Peyer's patch (tissue), 4 donors: ENCODE measurements at places on chromosomes 3 and 15.

DNA sequence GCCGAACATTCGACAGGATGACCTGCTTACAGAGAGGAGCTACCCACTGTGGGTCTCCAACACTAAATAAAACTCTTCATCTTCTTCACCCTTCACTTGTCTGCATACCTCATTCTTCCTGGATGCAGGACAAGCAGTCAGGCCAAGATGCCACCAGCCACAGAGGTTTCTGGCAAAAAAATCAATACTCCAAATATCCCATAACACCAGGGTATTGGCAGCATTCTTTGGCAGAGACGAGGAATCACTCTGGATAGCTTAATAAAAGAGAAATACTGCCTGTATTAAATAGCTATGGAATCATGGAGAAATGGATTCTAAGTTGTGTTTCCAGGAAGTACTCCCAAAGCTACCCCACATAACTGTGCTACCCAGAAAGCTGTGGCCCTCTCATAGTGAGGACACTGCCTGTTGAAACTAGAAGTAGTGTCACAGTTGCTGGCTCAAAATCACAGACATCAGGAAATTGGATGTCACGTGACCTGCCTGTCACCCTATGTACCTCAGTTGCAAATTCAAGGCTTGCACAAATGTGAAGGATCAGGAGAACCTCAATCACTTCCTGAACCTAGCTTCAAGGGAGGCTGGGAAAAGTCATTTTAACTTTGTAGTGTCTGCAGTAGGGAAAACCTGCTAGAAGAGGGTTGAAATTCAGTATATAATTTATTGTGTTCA lies 11.0 kb upstream of the LRRC31 start:
- no peak for DNase-seq

DNA sequence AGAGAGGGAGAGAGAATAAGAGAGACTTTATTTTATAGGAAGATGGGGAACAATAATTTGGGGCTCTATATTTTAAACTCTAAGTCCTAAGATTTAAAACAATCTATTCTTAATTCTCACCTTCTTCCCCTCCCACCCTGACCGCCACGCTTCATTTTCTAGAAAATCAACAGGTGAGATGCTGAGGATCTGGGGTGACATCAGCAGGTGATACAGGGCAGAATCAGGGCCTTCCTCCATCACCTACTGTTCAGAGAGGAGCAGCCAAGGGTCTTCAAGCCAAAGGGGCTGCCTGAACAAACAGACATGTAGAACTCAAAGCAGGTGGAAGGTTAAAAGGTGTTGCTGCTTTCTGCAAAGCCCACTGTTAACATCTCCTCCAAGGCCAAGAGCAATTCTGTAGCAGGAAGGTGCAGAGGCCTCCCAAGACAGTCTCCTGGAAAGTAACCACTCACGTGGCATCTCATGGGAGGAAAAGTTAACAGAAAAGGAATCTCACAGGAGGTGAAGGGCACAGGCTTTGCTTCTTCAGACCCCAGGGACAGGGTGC lies 183.6 kb upstream of the TLE3 start:
- DNase-seq = no peak

GRCh38 chr3:52527732-52528585 lies 5.7 kb downstream of the NT5DC2 start:
- peak; percentile 38 for DNase-seq

- no peak for DNase-seq
Observed at GRCh38 chr3:42578054-42578453, 3.7 kb downstream of the SEC22C start.

GRCh38 chr3:149479621-149480325 lies 5.3 kb downstream of the TM4SF4 start:
- DNase-seq = no peak

DNA sequence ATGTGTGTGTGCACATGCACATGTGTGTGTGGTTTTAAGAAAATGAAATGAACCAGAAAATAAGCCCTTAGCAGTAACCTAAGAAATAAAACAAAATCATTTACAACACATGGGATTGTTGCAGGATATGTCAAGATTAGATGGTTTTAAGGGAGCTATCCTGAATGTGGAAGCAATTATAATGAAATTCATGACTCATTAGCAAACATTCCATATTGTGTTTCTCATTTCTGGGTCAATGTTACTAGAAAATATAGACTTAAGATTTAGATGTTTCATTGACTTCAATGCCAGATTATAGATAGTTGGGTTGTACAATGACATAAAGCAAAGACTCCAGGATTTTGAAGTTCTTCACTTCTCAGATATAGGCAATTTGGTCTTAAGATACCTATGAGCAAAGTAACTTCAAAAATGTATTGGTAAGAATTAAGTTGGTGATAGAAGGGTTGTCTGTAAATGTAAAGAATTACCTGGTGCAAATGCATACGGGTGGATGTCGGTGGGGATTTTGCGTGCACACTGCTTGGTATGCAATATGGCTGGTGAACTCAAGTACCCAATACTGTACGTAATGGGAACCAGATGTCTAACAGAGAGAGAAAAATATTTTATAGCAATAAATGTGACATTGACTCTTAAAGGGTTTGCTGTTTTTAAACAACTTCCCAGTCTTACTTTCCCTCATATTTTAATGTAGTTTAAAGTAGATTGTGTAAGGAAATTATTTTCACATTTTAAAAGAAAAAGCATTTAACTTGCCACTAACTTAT lies 53.9 kb upstream of the NR2F2 start:
- no peak for DNase-seq

DNA sequence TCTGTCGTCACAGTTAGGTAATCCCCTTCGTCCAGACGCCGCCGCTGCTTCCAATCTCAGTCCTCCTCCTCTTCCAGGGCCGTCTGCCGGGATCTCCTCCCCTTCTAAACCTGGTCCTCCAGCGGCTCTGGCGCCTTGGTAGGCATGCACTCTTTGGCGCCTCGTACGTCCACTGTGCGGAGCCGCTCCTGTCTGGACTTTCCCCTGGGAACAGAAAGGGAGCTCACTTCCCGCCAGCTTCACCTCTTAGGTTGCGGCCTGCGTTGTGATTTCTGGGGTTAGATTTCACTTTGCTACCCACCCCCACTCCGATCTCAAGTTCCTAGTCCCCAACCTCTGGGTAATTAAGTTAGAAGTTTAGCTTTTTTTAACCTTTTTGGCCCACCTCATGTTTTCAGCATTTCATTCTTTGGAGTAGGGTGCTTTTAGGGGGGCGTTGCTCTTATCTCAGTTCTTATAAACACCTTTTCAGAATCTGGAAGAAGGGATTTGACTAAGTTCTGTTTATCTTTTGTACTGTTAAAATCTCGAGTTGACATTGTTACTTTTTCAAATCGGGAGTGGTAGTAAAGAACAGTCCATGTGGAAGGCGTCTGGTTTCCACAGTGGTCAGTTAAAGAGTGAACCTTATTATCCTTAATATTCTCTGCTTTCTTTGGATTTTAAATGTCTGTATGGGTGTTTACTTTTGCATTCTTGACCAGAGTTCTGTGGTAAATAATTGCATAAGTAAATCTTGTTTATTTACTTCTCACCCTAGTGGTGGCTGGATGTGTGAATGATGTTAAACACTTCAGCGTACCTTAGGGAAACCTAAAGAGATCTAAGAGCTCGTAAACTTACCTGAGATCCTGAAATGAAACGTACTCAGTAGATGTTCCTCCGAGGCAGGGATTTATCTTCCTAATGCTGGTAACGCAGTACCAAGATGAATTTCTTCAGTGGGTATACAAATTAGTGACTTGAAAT lies 611 bp downstream of the CTDSPL2 start:
- DNase-seq = no peak

DNA sequence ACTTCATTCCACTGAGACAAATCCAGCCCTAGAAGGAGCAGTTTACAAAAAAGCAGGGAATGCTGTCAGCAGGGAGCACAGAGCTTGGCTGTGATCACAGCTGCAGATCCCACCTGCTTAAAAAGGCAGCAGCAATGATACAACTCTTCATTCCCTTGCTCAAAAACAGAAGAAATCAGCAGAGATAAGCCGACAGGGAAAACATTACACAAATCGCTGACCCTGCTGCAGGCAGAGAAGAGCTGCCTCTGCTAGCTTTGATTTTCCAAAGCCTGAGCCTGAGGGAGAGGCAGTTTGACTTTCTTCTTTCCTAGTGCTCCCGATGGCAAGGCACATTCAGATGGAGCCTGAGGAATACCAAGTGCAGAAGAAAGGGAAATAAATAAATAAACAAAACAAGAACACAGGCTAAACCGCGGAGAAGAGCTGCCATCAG lies 80.2 kb downstream of the SHQ1 start:
- DNase-seq = no peak

GRCh38 chr15:71648095-71648494 lies 162.3 kb upstream of the NR2E3 start:
- no peak for DNase-seq

GRCh38 chr3:150635076-150635475 lies 32.0 kb downstream of the SELENOT start:
- no peak for DNase-seq

DNA sequence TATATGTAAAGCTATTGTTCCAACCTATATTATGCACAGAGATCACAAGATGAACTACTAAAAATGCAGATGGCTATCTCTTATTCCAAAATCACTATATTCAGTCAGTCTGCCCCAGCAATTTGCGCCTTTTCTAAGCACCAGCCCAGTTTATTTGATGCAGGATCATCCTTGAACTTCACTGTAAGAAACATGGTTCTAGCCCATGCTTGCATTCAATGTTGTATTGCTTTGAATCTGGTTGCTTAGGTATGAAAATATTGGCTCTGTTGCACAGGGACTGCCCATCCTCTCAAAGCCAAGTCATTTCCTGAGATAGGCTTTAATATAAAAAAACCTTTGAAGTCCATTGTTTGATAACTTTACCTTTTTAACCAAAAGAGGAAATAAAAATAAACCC lies 170.5 kb upstream of the LRIG1 start:
- no peak for DNase-seq

GRCh38 chr3:126356373-126357264 lies 589 bp downstream of the KLF15 start:
- DNase-seq = no peak

GRCh38 chr3:149703466-149703865 lies 45.6 kb upstream of the WWTR1 start:
- no peak for DNase-seq

DNA sequence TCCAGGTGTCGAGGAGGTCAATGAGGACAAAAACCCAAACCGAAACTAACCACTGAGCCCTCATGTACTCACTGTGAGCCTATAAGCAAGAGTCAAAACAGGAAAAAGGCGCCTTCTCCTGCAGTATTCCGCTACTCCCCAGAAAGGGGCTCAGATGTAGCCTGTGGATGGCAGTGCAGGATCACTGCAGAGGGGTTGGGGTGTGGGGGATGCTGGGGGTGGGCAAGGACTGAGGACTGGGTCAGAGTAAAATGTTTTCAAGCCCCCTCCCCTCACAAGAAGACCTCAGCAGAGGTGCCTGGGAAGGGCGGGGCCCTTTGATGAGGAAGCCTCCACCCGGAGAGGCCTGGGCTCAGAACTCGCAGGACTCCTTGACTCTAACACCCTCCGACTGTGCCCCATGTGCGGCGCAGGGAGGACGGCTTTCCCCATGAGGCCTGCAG lies 170.1 kb downstream of the OSBPL10 start:
- no peak for DNase-seq

GRCh38 chr3:170154569-170155143 lies 26.9 kb downstream of the PHC3 start:
- DNase-seq = no peak

DNA sequence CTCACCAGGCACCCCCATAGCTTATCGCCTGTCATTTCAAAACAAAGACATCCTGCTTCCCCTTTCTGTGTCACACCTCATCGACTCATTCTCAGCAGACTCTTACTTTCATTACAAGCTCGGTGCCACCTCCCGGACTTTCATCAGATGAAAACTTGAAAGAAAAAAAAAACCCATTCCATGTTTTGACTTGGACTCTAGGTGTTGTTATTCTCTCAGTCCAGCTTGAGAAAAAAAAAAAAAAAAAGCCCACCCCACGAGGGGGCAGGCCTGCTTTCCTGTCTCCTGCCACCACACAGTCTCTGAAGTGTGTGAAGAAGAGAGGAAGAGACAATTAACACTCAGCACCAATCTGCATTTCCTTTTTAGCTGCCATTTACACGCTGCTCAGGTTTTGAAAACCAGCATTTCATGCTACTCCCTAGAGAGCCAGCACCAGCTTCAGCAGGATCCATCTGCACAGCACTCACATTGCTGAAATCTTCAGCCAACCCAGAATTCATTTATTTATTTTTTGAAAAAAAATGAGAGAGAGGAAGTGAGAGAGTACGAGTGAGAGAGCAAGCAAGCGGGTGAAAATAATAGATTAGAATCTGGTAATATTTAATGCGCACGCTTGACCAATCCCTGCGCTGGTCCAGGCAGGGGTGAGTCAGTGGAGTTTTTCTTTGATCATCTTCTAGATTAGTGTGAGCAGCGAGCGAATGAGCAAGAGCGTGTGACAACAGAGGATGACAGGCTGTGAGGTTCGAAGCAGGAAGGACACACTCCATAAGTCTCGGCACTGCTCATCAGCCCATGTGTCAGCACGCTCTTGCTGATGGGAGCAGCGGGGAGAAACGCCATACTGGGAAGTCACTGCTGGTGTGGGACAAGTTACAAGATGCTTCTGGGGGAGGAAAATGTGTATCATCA lies 23.5 kb downstream of the ZNF80 start:
- no peak for DNase-seq

GRCh38 chr3:106514431-106514830 lies 645.6 kb upstream of the CBLB start:
- no peak for DNase-seq

DNA sequence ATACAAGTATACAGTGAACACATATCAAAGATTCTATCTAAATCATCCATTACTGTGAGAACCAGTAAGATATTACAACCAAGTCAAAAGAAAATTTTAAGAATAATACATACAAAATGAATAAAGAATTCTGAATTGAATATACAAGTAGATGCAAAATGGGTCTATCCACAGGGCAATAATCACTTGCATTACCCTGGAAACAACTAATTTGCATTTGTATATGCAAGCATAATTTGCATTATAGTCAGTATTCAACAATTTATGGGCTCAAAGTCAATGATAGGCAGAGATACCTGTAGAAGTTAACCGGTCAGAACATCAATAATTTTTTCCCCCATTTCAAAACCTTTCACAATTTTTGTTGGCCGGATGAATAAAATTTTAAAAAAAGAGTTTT lies 512.2 kb upstream of the ALCAM start:
- no peak for DNase-seq

DNA sequence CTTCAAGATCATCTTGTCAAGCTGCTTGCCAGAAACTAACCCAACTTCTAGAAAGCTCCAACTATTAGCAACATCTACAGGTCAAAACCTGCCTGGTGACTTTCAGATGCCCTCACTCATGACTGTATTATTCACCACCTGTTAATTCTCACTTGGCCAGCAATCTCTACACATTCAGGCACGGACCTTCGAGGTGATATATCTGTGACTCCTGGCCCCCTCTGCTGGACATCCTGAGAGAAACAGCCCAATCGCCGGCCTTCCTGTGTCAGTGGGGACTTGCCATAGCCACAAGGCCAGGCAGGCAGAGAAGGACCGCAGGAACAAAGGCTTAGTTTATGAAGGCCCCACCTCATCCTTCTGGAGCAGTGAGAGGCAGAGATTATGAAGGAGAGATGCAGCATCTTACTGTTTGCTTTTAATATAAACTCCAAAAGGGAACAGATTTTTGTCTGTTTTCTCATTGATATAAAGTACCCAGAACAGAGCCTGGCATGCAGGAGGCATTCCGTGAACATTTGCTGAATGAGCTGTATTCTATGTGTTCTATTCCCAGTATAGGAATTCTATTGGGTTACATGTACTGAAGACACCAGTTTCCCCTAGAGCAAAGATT lies 24.4 kb upstream of the OCA2 start:
- peak; percentile 72 for DNase-seq
